ENCODE measurements at places on chromosomes 4 and X.

GRCh38 chr4:2803624-2804448, 11.0 kb downstream of the SH3BP2 start:
- no peak for DNase-seq

DNA sequence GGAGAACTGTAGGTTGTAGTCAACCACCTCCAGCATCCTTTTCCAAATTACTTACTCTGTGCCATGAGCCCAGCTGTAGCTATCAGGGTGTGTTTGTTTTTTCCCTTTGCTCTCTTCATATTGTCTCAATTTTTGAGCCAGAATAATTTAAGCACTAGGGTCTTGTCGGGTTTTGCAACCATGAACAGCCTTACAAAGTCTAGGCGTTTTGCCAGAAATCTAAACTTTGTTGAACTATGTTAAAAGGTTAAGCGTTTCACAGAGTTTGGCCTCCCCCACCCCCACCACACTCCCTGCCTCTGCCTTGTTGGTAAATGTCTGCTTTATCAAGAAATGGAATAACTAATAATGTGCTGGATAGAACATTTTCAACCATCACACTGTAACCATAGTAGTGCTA, 190.6 kb upstream of the TTC29 start:
- DNase-seq, result no peak

DNA sequence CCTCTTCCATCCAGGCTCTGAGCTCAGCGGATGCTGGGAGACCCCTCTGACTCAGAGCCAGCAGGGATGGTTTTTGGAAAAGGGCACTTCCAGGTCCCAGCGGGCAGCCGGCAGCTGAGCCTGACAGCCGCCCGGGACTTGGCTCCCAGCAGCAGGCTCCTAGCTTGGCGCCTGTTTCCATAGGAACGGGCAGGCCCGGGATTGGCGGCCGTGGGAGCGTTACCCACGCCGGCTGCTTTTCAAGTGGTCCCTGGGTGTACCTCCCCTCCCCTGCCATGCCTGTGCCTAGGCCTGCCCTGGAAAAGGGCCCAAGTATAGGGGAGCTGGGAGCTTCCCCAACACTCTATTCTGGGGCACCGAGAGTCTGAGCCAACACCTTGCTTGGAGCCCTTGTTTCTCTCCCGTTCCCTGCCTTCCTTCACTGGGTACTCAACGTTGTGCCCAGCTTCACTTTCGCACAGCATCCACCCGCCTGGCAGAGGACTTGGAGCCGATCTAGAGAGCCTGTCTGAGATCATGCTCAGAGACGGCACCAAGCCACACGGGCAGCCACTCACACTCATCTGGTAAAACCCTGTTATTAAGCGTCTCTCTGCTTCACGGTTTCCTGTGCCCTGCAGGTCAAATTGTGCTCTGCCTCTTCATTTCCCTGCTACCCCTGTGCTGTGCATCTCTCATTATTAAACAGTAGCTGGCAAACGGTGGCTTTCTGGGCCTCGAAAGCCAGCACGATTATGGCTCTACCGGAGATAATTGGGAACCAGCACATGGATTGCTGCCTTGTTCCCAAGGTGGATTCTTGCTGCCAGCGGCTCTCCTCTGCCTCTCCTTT, 521.5 kb downstream of the BCOR start:
- no peak for DNase-seq

DNA sequence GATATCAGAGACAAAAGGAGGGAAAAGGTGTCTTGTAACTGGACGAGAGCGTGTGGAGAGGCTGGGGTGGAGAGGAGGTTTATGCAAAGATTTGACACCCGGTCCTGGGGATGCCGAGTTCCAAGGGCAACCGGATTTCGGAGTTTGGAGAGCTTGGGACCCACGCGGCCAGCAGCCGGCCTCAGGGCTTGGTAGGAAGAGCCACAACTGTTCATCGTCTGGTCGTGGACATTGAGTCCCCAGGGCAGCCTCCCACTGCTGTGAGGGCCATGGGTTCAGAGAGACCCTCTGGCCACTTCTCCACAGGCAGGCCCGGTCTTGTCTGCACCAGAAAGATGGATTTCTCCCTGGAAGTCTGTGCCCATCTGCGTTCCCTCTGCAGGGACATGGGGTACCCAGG, 46.8 kb downstream of the SHOX start:
- DNase-seq, result no peak

- no peak for DNase-seq
Observed at GRCh38 chrX:112197840-112198239, 115.3 kb upstream of the TRPC5 start.

- DNase-seq, result no peak
Observed at GRCh38 chr4:53436251-53436650, 58.8 kb downstream of the FIP1L1 start.

- DNase-seq, result no peak
Observed at GRCh38 chr4:7291372-7292114, 99.2 kb downstream of the SORCS2 start.

DNA sequence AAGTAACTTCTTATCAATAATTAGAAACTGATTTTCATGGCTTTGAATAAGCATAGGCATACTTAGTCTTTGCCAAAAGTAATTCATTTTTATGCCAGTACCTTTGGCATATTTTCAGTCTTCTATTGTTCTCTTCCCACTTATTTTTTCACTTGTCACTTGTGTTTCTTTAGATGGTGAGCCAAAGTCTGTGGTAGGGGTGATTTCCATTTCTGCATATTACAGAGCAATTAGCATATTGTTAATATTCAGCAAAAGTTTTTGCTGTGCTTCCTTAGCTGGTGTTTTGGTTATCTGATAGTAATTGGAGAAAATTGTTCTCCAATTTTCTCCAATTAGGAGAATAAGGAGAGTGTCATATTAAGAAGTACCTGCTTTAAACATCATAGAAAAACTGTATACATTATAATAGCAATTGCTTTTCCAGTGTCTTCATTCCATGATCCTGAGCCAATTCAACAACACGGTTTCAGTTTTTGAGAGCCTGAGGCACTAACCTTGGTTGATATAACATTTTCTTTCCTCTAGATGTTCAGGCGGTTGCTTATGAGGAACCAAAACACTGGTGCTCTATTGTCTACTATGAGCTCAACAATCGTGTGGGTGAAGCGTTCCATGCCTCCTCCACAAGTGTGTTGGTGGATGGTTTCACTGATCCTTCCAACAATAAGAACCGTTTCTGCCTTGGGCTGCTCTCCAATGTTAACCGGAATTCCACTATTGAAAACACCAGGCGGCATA, 64.7 kb downstream of the SMAD1 start:
- DNase-seq, result no peak

Data from glomerular endothelial cell (primary cell).